ENCODE measurements at places on chromosomes 2 and 18. TPM values are rescaled to one million over a fixed set of nuclear protein-coding genes. Genes with fewer than 3 reads are reported as not detected.

FAM228B gene
- 44.8 TPM for polyA plus RNA-seq

CXCR2 gene
- polyA plus RNA-seq: 0.26 TPM

CTLA4 gene
- polyA plus RNA-seq: 0.24 TPM

GLI2 gene
- 9.5 TPM for polyA plus RNA-seq

DNA sequence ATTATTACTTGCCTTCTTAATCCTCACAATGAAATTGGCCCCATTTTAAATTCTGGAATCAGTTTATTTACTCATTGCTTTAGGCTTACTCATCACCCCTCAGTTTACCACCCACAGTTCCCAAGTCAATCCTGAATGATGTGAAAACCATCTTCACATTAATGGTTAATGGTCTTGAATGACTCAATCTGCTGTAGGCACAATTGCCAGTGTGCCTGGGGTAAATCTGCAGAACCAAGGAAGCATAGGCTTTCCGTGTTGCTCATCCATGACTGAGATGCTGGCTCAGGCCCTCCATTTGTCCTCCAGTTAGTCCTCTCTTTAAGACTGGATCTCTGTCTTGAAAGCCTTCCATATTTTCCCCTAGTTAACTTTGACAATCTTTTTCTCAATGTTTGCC, 164.5 kb downstream of the PMAIP1 start:
- DNase-seq: no peak

DNA sequence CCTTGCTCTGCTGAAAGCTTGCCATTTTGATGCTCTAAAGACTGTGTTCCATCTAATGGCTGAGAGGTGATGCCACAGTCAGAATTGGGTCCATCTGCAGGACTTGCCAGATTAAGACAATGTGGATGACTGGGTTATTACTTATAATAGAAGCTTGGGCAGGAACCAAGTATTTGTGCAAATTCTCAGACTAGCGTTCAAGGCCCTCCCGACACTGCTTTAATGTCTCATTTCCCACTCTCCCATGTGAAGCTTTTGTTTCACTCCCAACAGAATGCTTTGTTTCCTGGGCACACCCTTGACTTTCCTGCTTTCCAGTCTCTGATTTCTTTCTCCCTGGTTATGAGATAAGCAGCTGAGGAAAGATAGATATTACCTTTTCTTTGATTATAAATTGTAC, 215.8 kb downstream of the KCNS3 start:
- DNase-seq: no peak

- no peak for DNase-seq
Measured at GRCh38 chr2:6812857-6813530, 52.7 kb downstream of the CMPK2 start.

GRCh38 chr18:46942646-46943045, 25.2 kb downstream of the KATNAL2 start:
- DNase-seq: no peak

- no peak for DNase-seq
Measured at GRCh38 chr2:207225773-207226172, 60.0 kb upstream of the KLF7 start.
